ENCODE measurements at places on chromosomes 3 and 15. TPM values are rescaled to one million over a fixed set of nuclear protein-coding genes. Genes with fewer than 3 reads are reported as not detected.
A peak's percentile ranks its signal among the peaks of the same experiment; 100 is the strongest.

GRCh38 chr3:156619376-156619775 lies 55.0 kb upstream of the TIPARP start:
- H3K27ac ChIP-seq = no peak overlapping the region
- peaks cover 20% of the 10 kb centered on the region for H3K4me1 ChIP-seq
- no peak overlapping the region for H3K4me3 ChIP-seq
- DNase-seq = no peak
- peaks cover 2% of the 10 kb centered on the region for H3K27me3 ChIP-seq

DNA sequence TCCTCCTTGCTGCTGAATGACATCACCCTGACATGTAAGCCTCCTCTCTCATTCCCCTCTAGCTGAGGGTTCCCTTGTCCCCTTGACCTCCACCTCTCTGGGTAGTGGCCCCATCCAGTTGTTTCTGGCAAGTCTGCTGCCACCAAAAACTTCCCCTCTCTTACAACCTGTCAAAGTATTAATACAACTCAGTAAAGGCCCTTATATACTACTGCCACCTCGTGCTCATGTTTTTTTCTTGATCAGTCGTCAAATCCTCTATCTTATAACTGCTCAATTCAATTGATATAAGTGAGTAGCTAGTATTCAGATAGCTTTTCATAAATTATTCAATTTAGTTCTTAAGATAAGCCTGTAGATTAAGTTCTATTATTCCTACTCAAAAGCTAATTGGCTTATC lies 249.6 kb downstream of the MBNL1 start:
- H3K27ac ChIP-seq = no peak overlapping the region
- H3K4me3 ChIP-seq = no peak overlapping the region
- DNase-seq = no peak
- H3K27me3 ChIP-seq = peaks cover 25% of the 10 kb centered on the region
- H3K4me1 ChIP-seq = no peaks in the 10 kb centered on the region
- no peaks in the 10 kb centered on the region for H3K36me3 ChIP-seq

- H3K4me1 ChIP-seq = peaks cover 57% of the 10 kb centered on the region
- no peak for DNase-seq
- H3K36me3 ChIP-seq = peaks cover 43% of the 10 kb centered on the region
- no peak overlapping the region for H3K4me3 ChIP-seq
Observed at GRCh38 chr3:14174483-14174882, 3.9 kb downstream of the XPC start.

DNA sequence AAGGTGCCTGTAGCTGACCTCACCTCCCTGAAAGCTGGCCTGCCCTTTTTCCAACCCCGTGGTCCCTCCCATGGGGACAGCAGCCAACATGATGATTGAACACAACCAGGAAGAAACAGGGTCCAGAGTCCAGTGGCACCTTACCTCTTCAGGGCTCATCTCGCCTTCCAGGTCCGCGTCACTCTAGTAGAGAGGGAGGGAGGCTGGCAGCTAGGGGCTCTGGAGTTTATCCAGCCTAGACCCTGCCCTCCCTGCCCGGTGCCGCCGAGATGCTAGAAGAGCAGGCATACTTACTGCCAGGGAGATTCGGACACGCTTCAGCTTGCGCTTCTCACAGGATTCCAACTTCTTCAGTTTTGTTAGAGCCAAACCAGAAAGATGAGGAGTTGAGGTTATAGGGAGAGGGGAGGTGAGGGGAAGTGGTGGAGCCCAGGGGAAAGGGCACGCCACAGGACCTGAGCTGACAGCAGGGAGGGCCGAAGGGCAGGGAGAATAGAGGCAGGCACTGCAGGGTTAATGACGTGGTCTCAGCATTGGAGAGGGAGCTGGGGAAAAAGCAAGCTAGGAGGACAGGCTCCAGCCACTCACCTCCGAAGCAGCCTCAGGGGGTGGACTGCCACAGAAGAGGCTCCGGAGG lies 9.1 kb downstream of the CLCN2 start:
- H3K27ac ChIP-seq = no peak overlapping the region
- peaks cover 4% of the 10 kb centered on the region for H3K4me1 ChIP-seq
- H3K4me3 ChIP-seq = no peak overlapping the region
- no peak for DNase-seq
- H3K27me3 ChIP-seq = no peaks in the 10 kb centered on the region

GRCh38 chr3:27714692-27715453 lies 7.2 kb downstream of the EOMES start:
- peak overlapping the region; percentile 39 for H3K27ac ChIP-seq
- H3K27me3 ChIP-seq = peaks cover 75% of the 10 kb centered on the region
- DNase-seq = peak; percentile 70
- H3K4me1 ChIP-seq = peaks cover 32% of the 10 kb centered on the region
- peaks cover 11% of the 10 kb centered on the region for H3K36me3 ChIP-seq

GRCh38 chr3:134320749-134321148 lies 53.5 kb downstream of the AMOTL2 start:
- peaks cover 16% of the 10 kb centered on the region for H3K27me3 ChIP-seq
- H3K4me3 ChIP-seq = no peak overlapping the region

- no peaks in the 10 kb centered on the region for H3K27me3 ChIP-seq
- no peak for DNase-seq
- H3K4me3 ChIP-seq = no peak overlapping the region
- no peaks in the 10 kb centered on the region for H3K4me1 ChIP-seq
- H3K36me3 ChIP-seq = no peaks in the 10 kb centered on the region
Observed at GRCh38 chr3:165346503-165346902, 150.3 kb upstream of the SLITRK3 start.

DNA sequence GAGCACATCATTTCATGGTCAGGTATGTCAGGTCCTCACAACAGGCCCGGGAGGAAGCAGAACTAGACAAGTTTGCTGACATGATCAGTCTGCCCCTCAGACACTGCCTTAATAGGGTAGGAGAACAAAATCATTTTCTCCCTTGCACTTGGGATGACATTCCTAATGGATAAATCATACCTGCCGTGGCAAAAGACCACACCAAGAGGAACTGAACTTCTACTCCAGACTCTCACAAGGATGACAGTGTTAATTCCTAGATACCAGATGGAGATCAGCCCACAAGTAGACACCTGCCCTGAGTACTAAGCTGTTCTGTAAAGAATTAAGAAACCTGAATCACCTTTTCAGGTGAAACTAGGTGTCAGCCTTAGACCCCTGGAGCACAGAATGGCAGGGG lies 19.5 kb downstream of the SIAH2 start:
- H3K36me3 ChIP-seq = peaks cover 73% of the 10 kb centered on the region
- peaks cover 75% of the 10 kb centered on the region for H3K4me1 ChIP-seq
- H3K4me3 ChIP-seq = no peak overlapping the region
- H3K27ac ChIP-seq = peak overlapping the region; percentile 69
- no peaks in the 10 kb centered on the region for H3K27me3 ChIP-seq

- H3K4me1 ChIP-seq = peaks cover 9% of the 10 kb centered on the region
- no peaks in the 10 kb centered on the region for H3K36me3 ChIP-seq
- H3K27ac ChIP-seq = no peak overlapping the region
- no peaks in the 10 kb centered on the region for H3K27me3 ChIP-seq
- H3K4me3 ChIP-seq = no peak overlapping the region
Observed at GRCh38 chr3:12467746-12468145, 16.5 kb upstream of the TSEN2 start.

DNA sequence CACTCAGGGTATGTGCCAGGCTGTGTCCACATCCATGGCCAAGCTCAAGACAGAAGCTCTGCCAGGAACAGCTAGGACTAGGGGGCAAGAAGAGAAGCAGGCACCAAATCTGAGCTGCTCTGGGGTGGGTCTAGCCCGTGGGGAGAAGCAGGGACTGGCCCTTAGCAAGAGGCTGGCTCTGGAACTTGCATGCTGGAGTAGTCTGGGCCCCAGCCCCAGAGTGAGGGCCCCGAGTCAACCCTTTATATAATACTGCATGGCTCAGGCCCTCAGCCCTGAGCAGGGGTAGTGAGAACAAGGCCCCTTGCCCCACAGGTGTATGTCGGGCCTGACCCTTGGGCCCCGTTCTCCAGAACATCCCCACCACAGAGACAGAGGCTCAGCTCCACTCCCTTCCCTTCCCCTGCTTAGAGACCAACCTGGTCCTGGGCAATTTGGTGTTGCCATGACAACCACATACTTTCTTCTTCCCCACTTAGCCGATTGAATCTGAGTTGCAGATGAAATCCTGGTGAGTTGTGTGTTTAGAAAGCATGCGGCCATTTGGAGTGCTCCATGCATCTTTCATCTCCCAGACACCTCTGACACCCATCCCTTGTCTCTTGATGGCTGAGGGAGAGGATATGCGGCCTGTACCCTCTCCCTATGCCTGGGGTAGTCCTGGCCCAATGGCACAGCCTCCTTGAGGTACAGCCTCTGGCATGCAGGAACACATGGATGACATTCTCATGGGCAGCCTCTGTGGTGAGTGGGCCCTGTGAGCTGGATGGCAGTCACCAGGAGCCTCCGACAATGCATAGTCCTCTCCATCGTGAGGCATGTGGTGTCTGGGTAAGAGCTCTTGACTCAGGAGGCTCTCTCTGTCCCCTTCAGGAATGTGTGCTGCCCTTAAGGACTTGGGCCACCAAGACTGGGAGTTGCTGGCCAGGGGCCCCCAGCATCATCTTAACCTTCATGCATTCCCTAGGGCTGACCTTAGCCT lies 29.2 kb upstream of the SFMBT1 start:
- H3K27ac ChIP-seq = peak overlapping the region; percentile 22
- no peak overlapping the region for H3K4me3 ChIP-seq
- peaks cover 18% of the 10 kb centered on the region for H3K4me1 ChIP-seq
- no peaks in the 10 kb centered on the region for H3K36me3 ChIP-seq

DNA sequence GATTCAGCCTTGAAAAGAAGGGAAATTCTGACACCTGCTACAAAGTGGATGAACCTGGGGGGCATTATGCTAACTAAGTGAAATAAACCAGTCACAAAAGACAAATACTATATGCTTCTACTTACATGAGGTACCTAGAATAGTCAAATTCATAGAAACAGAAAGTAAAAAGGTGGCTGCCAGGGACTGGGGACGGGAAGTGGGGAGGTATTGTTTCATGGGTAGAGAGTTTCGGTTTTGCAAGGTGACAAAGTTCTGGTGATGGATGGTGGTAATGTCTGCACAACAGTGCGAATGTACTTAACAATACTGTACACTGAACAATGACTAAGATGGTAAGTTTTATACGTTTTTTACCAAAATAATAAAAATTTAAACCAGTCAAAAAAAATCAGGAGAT lies 4.8 kb downstream of the IDH2 start:
- peak; percentile 92 for DNase-seq
- no peaks in the 10 kb centered on the region for H3K27me3 ChIP-seq
- peak overlapping the region; percentile 98 for H3K27ac ChIP-seq
- H3K4me1 ChIP-seq = peaks cover 75% of the 10 kb centered on the region

DNA sequence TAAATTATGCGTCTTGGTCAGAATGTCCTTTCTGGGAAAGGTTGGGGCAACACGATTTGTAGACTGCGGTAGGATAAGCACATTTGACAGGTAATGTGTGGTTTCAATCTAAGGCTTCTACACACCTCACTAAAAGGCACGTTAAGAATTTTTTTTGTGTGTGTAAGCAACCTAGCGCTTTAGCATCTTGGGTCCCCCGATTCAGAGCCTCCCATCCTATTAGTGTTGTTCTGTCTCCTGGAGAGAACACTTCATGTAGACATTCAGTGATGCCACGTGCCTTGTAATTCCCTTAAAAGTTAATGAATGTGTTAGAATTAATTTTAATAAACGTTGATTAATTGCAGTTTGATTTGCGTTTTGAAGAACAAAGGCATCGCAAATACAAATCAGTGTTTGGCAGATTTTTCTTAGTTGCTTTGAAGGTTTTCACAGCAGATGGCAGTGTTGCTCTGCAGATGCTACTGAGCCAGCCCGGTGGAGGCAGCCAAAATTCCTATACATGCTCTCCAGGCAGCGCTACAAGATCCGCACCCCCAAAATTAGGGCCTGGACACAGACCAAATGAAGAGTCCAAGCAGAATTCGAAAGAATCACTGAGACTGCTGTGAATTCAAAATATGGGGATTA lies 63.5 kb downstream of the OTOL1 start:
- no peaks in the 10 kb centered on the region for H3K4me1 ChIP-seq
- peak; percentile 61 for DNase-seq
- H3K36me3 ChIP-seq = no peaks in the 10 kb centered on the region
- no peaks in the 10 kb centered on the region for H3K27me3 ChIP-seq

- H3K36me3 ChIP-seq = peaks cover 46% of the 10 kb centered on the region
- H3K4me1 ChIP-seq = peaks cover 2% of the 10 kb centered on the region
- H3K27me3 ChIP-seq = no peaks in the 10 kb centered on the region
- H3K27ac ChIP-seq = no peak overlapping the region
- no peak overlapping the region for H3K4me3 ChIP-seq
- DNase-seq = no peak
Observed at GRCh38 chr3:171116365-171116764, 89.8 kb upstream of the SLC2A2 start.

GRCh38 chr15:34304613-34305012 lies 33.0 kb downstream of the SLC12A6 start:
- peaks cover 14% of the 10 kb centered on the region for H3K4me1 ChIP-seq
- DNase-seq = no peak
- no peaks in the 10 kb centered on the region for H3K27me3 ChIP-seq
- H3K4me3 ChIP-seq = no peak overlapping the region
- H3K36me3 ChIP-seq = peaks cover 23% of the 10 kb centered on the region
- no peak overlapping the region for H3K27ac ChIP-seq

GRCh38 chr3:188396251-188396650 lies 242.3 kb downstream of the LPP start:
- no peak overlapping the region for H3K27ac ChIP-seq
- peaks cover 47% of the 10 kb centered on the region for H3K4me1 ChIP-seq
- peaks cover 7% of the 10 kb centered on the region for H3K36me3 ChIP-seq
- DNase-seq = no peak

- peaks cover 62% of the 10 kb centered on the region for H3K4me1 ChIP-seq
- H3K4me3 ChIP-seq = peak overlapping the region; percentile 88
- peaks cover 5% of the 10 kb centered on the region for H3K36me3 ChIP-seq
- no peaks in the 10 kb centered on the region for H3K27me3 ChIP-seq
Observed at GRCh38 chr3:152205097-152205593, 63.6 kb upstream of the MBNL1 start.

DNA sequence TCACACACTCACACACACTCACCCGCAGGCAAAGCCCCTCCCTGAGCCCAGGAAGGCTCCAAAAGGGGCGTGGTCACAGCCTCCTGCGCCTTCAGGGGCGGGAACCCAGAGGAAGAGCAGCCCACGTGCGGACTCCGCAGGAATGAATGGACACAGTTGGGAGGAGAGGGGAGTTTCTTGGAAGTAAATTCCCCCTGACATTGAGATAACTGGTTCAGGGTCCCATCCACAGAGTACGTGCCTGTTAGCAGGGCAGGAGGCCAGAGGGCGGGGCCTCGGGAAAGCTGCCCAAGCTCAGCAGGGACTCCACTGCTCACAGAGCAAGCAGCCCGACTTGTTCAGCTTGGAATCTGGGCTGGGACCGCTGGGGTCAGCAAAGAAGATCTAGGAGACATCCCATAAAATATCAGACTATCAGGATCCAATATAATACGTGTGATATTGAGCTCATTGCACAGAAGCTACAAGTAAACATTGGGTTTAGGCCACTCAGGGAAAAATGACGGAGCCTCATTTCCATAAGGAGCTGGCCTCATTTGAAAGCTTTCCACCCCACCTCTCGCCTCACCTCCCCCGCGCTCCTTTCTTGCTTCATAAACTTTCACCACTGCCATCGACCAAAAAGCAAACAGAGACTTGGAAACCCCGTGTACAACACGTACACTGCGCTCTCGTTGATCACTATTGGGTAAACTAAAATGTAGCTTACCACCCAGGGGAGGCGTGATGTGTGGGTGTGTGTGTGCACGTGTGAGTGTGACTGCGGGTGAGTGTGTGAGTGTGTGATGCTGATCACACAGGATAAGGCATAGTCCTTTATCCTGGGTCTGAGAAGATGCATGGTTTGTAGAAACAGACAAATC lies 36.0 kb downstream of the TM2D3 start:
- no peaks in the 10 kb centered on the region for H3K4me1 ChIP-seq
- H3K4me3 ChIP-seq = no peak overlapping the region
- H3K27me3 ChIP-seq = no peaks in the 10 kb centered on the region
- H3K36me3 ChIP-seq = no peaks in the 10 kb centered on the region
- peak; percentile 54 for DNase-seq

The ATP8B4 gene
- total RNA-seq = 38.5 TPM

The FGF7 gene
- not detected for total RNA-seq

The C3orf22 gene
- not detected for total RNA-seq

The PRR20G gene
- total RNA-seq = not detected

The GRK7 gene
- total RNA-seq = not detected

The RTP2 gene
- total RNA-seq = not detected

The GPR171 gene
- total RNA-seq = 159 TPM

The OXSR1 gene
- total RNA-seq = 56.4 TPM
